Parietal lobe (tissue), 2 donors: ENCODE measurements at places on chromosomes 16 and 17. TPM values are rescaled to one million over a fixed set of nuclear protein-coding genes. Genes with fewer than 3 reads are reported as not detected.

NACA2 gene
- total RNA-seq = not detected

TMEM220 gene
- 1.9 TPM for total RNA-seq

CCDC40 gene
- total RNA-seq = 12.2 TPM

CLEC10A gene
- total RNA-seq = not detected

TPSAB1 gene
- total RNA-seq = not detected

TMIGD1 gene
- not detected for total RNA-seq

ERN1 gene
- 10.0 TPM for total RNA-seq

CTRB2 gene
- not detected for total RNA-seq

DGKE gene
- 36.9 TPM for total RNA-seq

EME1 gene
- 3.4 TPM for total RNA-seq

HLF gene
- total RNA-seq = 19.7 TPM

EVPLL gene
- not detected for total RNA-seq

SLC38A8 gene
- total RNA-seq = not detected

KRTAP2-3 gene
- total RNA-seq = not detected

TP53TG3 gene
- total RNA-seq = not detected

FN3K gene
- total RNA-seq = 25.0 TPM

PPP1R27 gene
- total RNA-seq = not detected

ZSCAN10 gene
- not detected for total RNA-seq

PPP1R1B gene
- 16.3 TPM for total RNA-seq

PRAC1 gene
- not detected for total RNA-seq

ARHGDIG gene
- total RNA-seq = 60.1 TPM

GPR142 gene
- not detected for total RNA-seq

TNS4 gene
- not detected for total RNA-seq

PPY gene
- total RNA-seq = not detected
